COR-L47 (cell line): ENCODE measurements at places on chromosomes 2 and 18.

- no peak for DNase-seq
Observed at GRCh38 chr2:111072220-111072871, 48.4 kb upstream of the BCL2L11 start.

- no peak for DNase-seq
Observed at GRCh38 chr2:196252408-196253115, 81.2 kb upstream of the STK17B start.

GRCh38 chr18:36419900-36420531 lies 122.5 kb downstream of the FHOD3 start:
- no peak for DNase-seq

DNA sequence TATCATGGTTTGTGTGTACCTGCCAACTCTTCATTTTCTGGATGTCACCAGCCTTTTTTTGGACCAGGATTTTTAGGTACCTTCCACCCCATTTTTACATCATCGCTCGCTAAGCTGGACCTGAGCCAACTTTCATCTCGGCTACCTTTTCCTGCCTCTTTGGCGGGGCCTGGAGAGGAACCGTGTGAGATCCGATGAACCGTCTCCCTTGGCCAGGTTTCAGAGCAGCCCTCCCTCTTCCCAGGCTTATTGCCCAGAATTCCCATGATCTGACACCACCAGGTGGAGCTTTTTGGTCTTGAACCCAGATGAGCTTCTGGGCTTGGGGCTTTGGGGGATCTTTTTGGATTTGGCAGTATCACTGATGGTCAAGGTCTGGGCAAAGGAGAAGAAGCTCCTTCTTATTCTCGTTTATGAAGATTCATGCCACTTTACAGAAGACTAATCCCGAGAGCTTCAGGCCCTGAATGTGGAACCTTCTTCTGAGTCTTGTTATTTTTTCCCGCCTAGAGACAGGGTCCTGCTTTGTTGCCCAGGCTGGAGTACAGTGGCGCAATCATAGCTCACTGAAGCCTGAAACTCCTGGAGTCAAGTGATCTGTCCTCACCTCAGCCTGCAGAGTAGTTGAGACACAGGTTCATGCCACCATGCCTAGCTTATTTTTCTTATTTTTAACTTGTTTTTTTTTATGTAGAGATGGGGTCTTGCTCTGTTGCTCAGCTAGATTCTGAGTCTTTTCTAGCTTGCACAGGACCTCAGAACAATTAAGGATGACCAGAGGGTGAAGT lies 50.4 kb downstream of the GATA6 start:
- DNase-seq = no peak

DNA sequence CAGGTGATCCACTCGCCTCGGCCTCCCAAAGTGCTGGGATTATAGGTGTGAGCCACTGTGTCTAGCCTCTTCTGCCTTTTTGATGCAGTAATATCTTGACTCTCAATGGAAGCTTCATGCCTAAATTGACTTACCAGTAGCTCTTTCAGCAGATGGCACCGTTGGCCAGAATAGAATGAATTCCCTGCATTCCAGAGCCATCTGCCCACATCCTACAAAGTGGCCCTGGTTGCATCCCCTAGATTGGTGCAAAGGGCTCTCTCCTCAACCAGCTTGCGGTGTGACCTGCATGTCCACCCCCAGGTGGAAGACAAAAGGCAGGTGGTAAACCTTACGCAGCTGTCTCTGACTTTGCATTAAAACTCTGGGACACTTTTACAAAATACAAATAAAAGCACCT lies 4.4 kb upstream of the PARD6G start:
- DNase-seq = no peak

GRCh38 chr2:73984922-73985307 lies 205 bp downstream of the TET3 start:
- DNase-seq = peak; percentile 48

DNA sequence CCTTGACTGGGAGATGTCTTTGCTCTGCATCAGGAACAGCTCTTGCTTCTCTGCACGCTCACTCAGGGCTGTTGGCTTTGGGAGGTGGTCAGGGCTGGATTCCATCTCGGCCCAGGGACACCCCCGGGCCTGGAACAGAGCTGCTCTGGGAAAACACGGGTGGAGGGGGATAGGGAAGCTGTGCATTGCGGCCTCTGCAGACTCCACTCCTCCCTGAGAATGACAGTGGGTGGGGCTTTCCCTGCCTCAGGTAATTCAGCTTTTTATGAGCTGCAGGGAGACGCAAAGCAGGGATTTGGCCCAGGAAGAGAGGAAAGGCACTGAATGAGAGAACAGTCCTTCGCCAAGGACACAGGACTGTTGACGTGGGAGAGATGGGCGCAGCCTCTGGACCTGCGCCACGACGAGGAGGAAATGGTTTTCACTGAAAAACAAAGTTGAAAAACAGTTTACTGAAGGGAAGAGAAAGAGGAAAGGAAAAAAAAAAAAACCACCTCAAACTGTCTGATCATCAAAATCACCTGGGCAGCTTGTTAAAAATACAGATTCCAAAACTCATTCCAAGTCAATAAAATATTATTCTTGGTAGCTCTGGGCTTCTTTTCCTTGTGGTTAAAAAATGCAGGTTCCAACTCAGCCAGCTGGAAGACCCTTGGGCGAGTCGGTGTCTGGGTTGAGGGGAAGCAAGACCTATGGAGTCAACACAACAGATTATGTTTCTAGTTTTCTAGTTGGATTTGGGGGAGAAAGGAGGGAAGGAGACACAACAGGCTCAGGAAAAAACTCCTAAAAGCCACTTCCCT lies 194.0 kb downstream of the ZFP36L2 start:
- no peak for DNase-seq

DNA sequence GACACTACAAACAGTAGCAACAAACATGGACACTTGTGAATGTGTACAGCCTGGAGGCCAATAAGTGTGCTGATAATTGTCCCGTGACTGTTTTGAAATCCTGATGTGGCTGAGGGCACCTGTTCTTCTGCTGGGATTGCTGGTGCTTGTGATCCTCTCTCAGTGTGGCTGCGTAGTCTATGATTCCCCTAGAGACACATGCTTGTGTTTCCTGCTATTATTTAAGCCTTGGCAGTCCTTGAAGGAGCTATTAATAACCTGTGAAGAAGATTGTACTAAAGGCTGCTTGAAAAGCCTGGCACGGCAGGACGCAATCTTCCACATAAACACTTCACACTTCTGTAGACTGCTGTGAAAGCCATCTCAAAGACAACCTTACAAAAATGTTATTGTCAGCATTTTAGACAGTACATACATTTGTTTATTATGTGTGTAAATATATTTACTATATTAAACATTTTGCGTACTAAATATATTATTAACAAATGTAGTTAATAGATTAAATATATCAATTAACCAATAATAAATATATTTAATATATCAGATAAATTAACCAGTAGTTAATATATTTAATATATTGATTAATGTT lies 71.4 kb downstream of the GALR1 start:
- DNase-seq = no peak

DNA sequence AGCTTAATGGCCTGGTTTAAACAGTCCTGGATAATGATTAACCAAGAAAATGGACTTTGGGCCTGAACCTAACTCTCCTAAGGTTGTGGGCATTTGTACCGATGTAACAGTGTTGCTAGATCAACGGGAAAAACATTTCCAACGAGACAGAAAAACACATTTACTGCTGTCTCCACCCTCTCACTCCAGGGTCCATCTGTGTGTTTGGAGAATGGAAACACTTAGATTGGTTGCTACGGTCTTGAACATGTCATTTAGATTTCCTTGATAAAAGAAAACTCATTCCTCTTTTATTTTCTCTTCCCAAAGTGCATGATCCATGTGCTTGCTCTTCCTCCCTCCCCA lies 88.0 kb downstream of the SOCS6 start:
- DNase-seq = no peak

DNA sequence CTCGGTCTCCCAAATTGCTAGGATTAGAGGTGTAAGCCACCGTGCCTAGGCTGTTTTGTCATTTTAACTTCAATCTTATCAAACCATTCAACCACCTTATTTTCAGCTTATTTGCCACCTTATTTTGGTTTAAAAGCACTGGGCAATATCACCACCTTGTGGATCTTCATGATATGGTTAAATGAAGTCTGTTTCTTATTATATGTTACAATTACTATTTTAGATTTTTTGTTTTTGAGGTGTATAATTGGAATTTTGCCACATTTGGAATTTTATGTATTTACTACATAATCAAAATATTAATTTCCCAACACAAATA lies 43.8 kb upstream of the SCN9A start:
- peak; percentile 49 for DNase-seq

GRCh38 chr2:222876947-222877346 lies 16.1 kb downstream of the ACSL3 start:
- DNase-seq = no peak

DNA sequence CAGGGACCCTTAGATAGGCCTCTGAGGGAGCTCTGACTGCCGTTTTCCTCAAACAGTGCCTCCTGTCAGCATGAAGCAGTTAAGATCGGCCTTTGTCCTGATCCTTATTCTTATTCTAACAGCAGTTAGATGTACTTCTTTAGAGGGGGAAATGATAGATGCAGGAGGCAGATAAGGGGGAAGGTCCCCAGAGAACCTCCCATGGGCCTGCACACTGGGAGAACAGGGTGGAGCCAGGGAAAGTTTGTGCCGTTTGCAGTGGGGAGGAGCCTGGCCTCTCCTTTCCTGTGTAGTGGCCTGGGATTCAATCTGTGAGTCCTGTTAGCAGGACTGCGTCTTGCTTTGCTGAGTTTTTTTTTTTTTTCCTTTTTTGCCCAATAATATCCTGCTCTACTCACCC lies 7.9 kb upstream of the INPP4A start:
- no peak for DNase-seq

DNA sequence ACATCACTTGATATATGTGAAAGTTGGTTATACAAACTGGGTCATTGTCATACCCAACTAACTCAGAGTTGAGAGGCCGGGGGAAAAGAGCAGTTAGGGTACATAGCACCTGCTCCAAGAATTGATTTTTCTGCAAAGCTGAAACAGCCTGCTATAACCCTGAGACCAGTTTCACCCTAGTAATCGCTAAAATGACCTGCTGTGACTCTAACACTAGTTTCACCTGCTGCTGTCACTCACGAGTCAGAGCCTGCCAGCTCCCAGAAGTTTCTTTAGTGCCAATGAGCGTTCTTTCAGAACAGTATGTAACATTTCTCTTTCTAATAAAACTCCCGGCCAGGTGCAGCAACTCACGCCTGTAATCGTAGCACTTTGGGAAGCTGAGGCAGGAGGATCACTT lies 28.0 kb downstream of the SRSF7 start:
- DNase-seq = no peak

- DNase-seq = peak; percentile 50
Observed at GRCh38 chr2:134391751-134392160, 137.9 kb downstream of the MGAT5 start.

GRCh38 chr18:41850781-41851180 lies 104.3 kb upstream of the PIK3C3 start:
- no peak for DNase-seq

DNA sequence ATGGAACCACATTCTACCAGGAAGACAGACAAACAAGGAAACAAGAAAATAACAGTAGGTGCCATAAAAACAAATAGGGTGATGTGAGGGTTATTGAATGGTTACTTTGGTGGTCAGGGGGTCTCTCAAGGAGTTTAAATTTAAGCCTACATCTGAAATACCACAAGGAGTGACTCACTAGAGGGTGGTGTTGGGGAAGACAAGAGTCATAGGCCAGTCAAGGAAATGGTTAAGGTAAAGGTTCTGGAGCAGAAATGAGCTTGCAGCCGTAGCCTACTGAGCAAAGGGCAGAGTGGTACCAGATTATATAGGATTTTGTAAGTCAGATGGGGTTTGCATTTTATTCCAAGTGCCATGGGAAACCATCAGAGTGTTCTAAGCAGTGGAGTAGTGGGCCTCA lies 135.6 kb upstream of the DAPL1 start:
- no peak for DNase-seq

DNA sequence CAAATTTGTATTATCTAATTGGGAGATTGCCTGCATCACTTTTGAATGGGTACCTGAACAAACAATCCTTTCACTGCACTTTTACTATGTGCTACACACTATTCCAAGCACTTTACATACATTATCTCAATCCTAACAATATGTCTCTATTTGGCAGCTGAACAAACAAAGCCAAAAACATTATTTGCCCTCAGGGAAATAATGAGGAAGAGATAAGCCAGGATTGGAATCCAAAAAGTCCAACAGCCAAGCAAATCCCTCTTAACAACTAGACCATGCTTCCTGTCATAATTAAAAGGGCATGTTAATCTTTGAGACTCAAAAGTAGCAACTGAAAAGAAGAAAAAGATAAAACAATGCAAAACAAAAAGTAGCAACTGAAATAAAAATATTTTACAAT lies 32.1 kb downstream of the RPRD1A start:
- peak; percentile 85 for DNase-seq

- DNase-seq = no peak
Observed at GRCh38 chr18:58080451-58080850, 36.4 kb downstream of the NEDD4L start.

DNA sequence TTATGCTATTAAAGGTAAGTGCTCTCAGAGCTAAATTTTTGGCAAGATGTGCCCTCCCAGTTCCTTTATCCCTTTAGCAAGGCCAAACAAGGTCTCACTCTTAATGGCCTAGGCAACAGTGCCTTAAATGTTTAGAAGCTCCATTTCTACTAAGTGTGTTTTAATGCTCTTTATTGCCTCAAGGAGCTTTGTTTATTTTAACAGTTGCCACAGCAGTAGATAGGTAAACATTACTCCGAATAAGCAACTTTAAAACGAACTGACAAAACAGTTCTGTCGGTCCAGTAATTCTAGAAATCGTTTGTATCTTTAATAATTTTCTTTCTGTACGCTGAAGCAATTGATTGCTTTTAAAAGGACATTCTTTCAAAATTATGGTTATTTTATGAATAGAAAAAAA lies 74.5 kb downstream of the PIEZO2 start:
- DNase-seq = no peak

- no peak for DNase-seq
Observed at GRCh38 chr2:132645176-132645575, 24.8 kb downstream of the LYPD1 start.

DNA sequence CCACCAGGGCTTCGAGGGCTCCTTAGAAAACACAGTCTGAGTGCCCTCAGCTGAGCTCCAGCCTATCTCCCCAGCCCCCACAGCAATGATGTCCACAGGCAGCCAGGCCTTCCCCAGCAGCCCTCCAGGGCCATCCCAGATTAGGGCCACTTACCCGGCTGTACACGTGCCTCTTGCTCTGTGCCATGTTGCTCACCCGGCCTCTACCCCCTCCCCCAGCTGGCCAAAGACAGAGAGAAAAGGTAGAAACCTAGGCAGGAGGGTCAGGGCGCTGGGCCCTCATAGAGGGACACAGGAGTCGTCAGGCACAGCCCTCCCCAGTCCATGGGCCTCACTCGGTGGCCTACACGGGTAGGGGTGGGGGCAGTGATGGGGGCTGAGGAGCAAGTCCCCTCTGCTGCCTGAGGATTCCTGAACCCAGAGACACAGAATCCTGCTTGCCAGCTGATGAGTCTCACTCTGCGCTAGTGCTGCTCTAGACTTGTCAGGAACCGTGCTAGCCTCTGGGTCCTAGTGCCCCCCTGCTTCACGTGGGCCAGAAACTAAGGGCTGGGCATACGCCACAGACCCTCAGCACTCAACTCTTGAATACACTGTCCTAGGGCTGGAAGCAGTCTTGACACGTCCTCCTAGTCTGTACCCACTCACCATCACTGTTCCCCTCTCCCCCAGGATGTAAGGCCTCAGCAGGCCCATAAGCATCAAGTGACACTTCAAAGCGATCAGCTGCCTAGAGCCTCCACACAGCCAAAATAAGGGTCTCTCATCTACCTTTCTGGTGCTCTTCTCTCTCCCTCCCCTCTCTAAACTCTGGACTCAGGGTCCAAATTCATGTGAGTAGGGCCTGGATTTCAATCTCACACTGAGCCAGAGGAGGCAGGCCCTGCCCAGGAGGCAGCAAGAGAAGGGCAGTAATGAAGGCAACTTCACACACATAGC lies at the start of gene DCTN1:
Gene DCTN1, minus strand, starts transcription at position 461 of the 939 bp plus-strand sequence. Its CDS starts 274 bp downstream, at position 187.
- peak; percentile 14 for DNase-seq
